ENCODE measurements at places on chromosomes 7 and 10.

GRCh38 chr7:49229246-49229645, 304.9 kb downstream of the CDC14C start:
- no peak for DNase-seq

- DNase-seq, result no peak
Observed at GRCh38 chr10:112304267-112304859, 21.2 kb downstream of the TECTB start.

- DNase-seq, result no peak
Observed at GRCh38 chr7:98174334-98175259, 36.6 kb upstream of the BHLHA15 start.

DNA sequence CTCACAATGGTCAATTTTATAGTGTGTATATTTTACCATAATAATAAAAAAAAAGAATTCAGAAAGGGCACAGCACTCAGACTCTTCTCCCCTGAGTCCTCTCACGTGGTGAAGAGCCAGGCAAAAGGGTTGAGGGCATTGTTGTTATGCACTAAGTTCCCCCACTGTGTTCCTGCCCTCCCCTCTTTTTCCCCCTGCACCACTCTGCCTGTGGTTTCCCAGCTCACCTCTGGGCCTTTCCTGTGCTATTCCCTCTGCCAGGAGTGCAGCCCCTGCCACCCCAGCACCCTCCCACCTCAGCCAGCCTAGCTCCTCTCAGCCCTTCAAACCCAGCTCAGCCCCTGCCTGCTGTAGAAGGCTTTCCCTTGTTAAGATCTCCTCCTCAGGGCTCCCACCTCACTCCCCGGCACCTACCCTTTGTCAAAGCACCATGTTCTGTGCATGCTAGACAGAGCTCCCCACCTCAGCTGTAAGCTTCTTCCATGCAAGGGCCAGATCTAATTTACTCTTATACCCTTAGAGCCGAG, 108.5 kb downstream of the KCNMA1 start:
- no peak for DNase-seq

DNA sequence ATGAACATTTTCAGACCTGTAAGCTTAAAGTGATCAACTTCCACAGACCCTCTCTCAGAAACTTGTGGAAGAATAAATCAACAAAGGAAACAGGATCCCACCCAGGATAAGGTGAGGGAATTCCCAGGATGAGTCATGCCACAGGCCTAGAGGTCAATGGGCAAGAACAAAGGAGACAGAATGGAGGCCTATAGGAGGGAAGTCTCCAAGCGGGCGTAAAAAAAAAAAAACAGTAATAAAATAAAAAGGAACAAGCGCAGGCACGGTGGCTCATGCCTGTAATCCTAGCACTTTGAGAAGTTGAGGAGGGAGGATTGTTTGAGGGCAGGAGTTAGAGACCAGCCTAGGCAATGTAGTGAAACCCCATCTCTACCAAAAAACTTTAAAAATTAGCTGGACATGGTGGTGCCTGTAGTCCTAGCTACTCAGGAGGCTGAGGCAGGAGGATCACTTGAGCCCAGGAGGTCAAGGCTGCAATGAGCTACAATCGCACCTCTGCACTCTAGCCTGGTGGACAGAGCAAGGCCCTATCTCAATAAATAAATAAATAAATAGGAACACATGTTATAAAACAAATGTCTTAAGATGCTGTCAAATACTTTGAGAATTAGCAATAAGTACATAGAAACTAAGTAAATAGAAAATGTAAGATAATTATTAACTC, 8.4 kb downstream of the SORBS1 start:
- DNase-seq, result no peak

- DNase-seq, result no peak
Observed at GRCh38 chr10:4826792-4827324, 851 bp downstream of the AKR1E2 start.

DNA sequence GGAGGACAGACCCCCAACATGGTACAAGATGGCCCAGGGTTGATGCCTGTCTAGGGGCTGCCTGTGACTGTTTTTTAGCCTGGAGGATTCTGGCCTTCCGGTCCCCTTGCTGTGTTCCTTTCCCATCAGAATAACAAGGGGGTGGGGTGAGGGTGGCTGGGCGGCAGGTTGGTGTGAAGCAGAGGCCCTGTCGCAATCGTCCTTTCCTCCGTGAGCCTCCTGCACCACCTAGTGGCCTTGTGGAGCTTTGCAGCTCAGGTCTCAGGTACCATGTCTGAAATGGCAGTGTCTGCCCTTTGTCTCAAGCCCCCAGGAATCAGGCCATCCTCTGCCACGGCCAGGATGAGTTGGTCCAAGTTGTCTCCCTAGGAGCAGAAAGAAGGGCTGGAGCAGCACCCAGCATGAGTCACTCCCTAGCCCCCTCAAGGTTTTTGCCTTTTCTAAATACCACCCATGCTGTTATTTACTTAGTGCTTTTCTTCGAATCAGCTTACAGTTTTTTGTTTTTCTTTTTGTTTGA, 24.2 kb downstream of the TACR2 start:
- DNase-seq, result peak; percentile 62

GRCh38 chr7:41581041-41581440, 121.8 kb downstream of the INHBA start:
- no peak for DNase-seq

- DNase-seq, result no peak
Observed at GRCh38 chr10:45432113-45432512, 58.1 kb downstream of the ALOX5 start.

DNA sequence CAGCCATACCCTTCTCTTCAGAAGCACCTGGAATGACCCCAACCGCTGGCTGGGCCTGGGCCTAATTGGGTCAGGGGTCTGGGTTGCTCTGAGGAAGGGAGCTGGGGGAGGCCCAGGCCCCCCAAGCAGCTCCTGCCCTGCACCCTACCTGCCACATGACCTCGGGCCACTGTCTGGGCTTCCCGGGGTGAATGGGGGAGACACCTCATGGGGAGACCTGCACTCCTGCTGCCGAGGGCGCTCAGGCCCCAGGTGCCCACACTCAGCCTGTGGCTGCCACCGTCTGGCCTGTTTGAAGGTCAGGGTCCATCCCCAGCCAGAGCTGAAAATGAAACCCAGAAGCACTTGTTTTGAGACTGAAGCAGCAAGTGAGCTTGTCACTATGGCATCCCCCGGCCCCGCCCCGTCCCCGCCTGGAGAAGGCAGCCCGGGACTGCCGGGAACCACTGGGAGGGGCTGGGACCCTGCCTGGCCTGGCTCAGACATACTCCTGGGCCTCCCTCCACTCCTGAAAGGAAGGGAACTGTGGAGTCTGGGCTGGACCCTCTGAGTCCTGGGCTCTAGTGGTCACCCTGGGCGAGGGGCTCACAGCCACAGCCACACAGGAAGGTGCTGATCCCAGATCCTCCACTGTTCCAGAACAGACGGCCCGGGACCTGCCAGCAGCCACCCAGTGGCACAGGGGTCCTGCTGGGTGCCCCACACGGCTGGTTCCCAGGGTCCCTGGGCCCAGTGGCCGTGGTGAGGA, 7.4 kb upstream of the MICALL2 start:
- DNase-seq, result no peak

GRCh38 chr7:74709880-74710671, 52.6 kb downstream of the GTF2I start:
- no peak for DNase-seq

GRCh38 chr7:71009636-71010035, 122.3 kb upstream of the GALNT17 start:
- DNase-seq, result no peak

GRCh38 chr10:99975106-99975829, 34.5 kb downstream of the DNMBP start:
- DNase-seq, result no peak

DNA sequence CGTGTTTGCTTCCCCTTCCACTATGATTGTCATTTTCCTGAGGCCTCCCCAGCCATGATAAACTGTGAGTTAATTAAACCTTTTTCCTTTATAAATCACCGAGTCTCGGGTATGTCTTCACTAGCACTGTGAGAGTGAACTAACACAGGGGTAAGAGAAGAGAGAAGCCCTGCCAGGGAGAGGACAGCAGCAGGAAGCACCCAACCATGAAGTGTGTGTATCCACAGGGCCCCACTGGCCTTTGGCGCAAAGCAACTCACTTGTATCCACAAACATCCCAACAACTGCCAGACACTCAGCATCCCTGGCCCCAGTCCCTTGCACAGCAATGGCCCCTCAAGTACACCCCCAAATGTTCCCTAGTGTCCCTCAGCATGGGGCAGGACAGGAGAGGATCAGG, 115.1 kb downstream of the MAD1L1 start:
- no peak for DNase-seq

- DNase-seq, result no peak
Observed at GRCh38 chr10:94583124-94583523, 37.5 kb downstream of the HELLS start.

- no peak for DNase-seq
Observed at GRCh38 chr10:97353945-97354344, 19.4 kb upstream of the FRAT2 start.

DNA sequence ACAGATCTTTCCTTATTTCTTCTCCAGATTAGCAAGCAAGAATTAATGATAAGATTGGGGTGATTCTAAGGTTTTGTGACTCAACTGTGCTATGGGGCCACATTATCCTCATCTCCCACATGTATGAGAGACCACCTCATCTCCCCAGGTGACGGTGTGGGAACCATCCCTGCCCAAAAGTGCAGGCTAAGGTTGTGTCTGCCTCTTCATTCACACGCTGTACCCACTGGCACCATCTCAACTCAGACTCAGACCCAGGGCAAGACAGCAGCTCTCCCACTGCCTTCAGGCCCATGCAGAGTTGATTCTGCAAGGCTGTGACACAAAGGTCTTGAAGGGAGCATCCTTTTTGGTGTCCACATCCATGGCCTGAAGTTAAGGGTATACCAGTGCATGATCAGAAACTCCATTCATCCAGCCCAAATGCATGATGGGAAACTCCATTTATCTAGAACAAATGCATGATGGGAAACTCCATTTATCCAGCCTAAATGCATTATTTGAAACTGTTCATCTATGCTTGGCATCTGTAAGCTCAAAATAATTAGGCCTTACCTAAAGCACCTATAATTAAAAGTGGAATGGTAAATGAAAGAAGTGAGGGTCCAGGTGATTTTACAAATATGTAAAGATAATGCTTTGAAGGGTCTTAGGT, 99.4 kb downstream of the TCERG1L start:
- DNase-seq, result no peak

Data from stimulated activated CD8-positive, alpha-beta memory T cell treated with anti-CD3 and anti-CD28 coated beads, Interleukin-4, amount 100 ng/mL, for 1 hour (primary cell).